ENCODE measurements at places on chromosomes 13 and 19. TPM values are rescaled to one million over a fixed set of nuclear protein-coding genes. Genes with fewer than 3 reads are reported as not detected.
A peak's percentile ranks its signal among the peaks of the same experiment; 100 is the strongest.

DNA sequence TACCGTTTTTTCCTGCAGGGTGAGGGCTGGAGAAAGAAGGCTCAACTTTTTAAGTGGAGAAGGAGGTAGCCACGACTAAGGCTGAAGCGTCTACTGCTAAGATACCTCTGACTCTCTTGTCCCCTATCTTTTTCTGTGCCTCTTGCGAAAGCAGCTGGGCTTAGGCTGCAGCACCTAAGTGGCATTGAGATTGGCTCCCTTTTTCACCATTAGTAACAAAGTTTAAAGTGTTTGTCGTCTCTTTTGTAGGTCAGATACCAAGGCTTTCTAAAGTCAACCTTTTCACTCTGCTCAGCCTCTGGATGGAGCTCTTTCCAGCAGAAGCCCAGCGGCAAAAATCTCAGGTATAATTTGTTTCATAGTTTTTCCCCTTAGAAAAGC is 887 bp downstream of the CDADC1 start:
- ATAC-seq: no peak

DNA sequence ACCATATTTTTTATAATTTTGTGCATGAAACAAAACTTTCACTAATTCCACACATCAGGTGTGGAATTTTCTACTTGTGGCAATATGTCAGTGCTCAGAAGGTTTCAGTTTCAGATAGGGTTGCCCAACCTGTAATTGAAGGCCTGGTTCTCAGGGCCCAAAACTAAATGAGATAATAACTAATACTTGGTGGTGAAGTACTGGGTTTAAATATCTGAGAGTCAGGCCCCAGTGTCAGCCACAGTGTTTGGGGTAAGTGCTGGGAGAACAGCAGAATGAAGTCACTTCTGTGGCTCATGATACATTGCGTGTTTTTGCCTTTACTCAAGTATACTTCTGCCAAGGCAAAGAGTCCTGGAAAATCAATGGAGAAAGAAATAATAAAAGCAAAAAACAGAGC is 5.6 kb downstream of the SAFB start:
- ATAC-seq: peak; percentile 38

Gene TMEM59L
- not detected for total RNA-seq

DNA sequence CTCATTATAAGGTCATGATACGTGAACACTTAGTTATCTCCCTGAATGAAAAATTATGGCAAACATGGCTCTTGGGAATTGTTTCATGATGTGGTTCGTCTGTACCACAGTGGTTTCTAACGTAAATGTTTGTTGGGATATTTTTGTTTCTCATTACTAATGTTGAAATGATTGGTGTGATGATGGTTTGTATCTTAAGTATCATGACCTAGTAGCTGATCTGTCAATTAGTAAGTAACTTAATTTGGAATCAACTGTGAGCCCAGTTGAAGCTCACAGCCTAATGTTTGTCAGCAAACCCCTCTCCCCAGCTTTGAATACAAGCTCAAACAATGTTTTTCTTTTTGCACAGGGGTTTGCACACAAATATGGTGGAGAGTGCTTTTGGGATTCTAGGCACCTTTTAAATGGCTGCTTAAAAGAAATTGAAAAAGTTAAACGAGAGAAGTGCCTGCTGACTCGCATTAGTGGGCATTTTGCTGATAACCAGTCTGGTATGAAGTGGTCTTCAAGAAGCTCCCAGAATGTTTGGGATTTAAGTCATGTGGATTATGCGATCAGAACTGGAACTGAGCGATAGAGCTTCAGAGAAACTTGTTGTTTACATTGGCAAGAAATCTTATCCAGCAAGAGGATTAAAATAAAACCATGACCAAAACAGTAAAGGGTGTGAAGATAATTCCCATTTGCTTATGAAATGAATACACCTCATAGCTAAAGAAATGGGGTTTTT is 68.2 kb downstream of the LMO7 start:
- ATAC-seq: no peak

- ATAC-seq: no peak
These were observed 16.9 kb downstream of the KCTD15 start for GRCh38 chr19:33813391-33814101.

- ATAC-seq: no peak
These were observed 190.3 kb downstream of the STK24 start for GRCh38 chr13:98386637-98387036.

Gene PGLYRP2
- total RNA-seq: not detected

Gene CABP5
- total RNA-seq: not detected

Gene CYP2B6
- total RNA-seq: not detected

DNA sequence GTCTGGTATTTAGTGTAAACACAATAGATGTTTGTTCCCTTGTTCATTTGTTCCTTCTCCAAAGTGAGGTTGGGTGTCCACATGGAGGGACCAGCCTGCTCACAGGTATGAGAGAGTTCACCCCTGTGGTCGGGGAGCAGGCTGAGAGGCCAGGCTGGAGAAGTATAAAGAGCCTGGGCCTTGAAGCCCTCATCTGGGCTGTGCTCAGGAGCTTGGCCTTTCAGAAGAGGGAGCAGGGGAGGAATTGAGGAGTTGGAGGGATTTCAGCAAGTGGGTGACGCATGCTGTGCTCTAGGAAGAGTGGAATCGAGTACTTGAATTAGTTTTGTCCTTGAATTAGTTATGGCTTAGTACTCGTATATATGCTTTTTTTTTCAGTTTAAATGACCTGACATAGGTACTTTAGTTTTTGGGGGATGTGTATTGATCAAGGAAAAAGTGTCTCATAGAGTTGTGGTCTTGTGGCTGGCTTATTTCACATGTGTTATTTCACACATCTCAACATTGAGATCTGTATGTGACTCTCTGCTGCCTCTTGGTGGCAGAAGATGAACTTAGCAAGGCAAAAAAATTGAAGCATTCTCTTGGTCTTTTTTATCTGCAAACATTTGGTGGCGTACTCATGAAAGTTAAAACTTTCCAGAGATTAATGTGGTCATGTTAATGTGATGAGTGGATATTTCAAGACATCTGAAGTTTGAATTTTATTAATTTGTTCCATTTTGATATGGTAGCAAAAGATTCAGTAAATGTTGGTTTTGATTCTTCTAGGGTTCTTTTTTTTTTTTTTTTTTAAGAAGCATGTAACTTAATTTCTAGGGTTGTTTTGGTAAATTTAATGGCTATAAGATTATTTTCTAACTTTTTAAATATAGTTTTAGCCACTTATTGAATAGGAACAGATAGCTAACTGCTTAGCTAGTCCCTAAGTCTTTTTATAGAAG is 54.3 kb downstream of the SLAIN1 start:
- peak; percentile 88 for ATAC-seq

- ATAC-seq: no peak
These were observed 380.7 kb downstream of the SLITRK5 start for GRCh38 chr13:88051746-88052482.

GRCh38 chr13:98443329-98443728 is 133.6 kb downstream of the STK24 start:
- no peak for ATAC-seq

Gene TBXA2R
- 0.32 TPM for total RNA-seq

DNA sequence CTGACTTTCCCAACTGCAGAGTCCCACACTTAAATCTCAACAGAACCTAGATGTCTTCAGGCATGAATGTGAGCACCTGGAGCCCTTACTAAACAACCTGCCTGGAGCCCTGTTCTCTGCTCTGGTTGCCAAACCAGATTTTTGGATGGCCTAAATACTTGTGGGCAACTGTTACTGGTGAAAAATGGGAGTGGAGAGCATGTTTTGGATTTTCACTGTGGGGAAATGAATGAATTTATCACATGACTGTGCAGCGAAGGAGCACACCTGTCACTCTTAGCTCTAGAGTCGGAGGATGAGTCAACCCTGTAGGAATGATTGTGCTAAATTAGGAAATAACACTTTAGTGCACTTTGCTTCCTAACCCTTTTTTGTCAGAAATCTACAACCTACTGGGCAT is 30.3 kb downstream of the SHISA2 start:
- no peak for ATAC-seq

Gene FGF9
- not detected for total RNA-seq

DNA sequence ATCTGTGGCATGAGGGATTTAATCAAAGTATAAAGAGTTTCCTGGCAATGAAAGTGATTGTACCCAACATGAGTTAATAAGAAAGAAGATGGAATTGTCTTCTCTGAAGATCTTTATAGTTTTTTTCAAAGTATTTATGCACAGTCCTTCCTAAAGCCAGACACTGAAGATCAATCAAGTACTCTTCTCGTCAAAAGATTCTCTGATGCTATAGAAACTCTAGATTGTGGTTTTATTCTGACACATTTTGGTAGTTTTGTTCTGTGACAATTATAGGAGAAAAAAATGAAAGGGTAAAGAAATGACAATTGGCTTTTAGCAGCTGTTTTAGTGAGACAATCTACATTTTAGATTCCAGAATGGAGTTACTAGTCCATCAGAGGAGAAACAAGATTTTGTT is 10.4 kb upstream of the ENOX1 start:
- ATAC-seq: peak; percentile 65

- no peak for ATAC-seq
These were observed 45.0 kb downstream of the FLT3 start for GRCh38 chr13:28055357-28055756.

GRCh38 chr19:17775245-17775927 is 19.6 kb upstream of the B3GNT3 start:
- no peak for ATAC-seq

GRCh38 chr13:50948601-50949000 is 39.0 kb downstream of the RNASEH2B start:
- no peak for ATAC-seq

DNA sequence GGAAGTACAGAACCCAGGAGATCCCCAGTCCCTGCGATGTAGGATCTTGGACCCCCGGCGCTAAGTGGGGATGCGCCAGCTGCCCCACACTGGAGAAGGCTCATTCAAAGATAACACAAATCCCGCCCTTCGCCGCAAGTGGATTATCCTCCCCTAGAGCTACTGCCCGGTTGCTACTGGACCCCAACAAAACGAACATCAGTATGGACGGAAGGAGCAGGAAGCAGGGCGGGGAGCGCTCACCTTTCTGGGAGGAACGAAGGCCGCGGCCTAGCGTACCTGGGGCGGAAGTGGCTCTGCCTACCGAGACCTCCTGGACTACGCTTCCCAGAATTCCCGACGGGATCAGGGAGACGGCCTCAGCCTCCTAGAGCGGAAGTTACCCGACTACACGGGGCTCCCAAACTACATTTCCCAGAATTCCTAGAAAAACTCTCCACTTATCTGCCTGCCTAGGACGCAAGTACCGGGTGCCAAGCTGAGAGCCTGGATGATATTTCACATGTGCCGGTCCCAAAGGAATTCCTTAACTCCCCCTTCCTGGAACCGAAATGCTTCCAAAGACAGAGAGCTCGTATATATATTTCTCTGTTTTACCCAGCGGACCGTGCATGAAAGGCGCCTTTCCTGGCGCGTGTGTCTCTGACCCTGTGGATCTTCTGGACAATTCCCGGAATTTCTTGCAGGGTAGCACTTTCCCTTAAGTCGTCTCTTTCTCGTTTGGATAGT is at the start of gene ZNF112:
Gene ZNF112, minus strand, starts transcription at position 298 of the 729 bp plus-strand sequence. CDS start 16,141 bp downstream, outside the sequence.
- ATAC-seq: no peak

DNA sequence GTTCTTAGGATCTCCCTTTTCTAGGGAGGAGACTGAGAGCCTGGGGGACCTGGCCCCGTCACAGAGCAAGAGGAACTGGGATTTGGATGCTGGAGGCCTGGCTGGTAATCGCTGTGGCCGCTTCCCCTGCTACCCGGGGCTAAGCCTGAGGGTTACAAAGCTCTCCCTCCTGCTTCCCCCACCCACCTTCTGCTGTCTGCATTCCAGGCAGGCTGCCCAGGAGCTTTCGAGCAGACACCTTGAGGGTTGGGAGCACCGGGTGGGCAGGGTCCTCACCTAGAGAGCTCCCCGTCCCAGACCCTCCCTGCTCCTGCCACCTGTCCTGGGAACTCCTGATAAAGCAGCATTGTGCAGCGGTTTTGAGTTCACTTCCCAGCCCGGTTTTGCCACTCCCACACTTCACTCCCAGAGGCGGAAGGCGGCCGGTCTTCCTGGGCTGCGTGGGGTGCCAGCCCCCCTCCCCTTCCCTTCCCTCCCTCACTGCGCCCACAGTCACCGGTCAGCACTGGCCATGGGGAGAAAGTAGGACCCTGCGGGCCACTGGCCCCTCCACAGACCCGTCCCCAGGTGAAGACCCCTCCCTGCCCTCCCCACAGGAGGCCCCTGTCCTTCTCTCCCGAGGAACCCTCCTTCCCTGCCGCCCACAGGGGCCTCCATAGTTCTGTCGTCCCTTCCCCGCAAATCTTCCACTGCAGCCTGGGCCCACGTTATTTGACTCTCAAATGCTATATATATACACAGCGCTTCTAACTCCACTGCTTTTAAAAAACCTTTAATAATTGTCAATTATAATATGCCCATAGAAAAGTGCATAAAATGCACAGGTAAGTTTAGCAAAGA is 8.1 kb downstream of the PAK4 start:
- no peak for ATAC-seq

Gene CGB5
- not detected for total RNA-seq

Gene RBM42
- total RNA-seq: 95.6 TPM

Gene CGB1
- not detected for total RNA-seq

Gene PNMA8C
- total RNA-seq: not detected

Gene GGN
- not detected for total RNA-seq

GRCh38 chr19:55688422-55689218 is 13.6 kb downstream of the EPN1 start:
- no peak for ATAC-seq

- no peak for ATAC-seq
These were observed 6.0 kb upstream of the ZNF765 start for GRCh38 chr19:53388904-53389303.

- no peak for ATAC-seq
These were observed 27.0 kb downstream of the ARID3A start for GRCh38 chr19:952680-953444.

Gene FCAR
- not detected for total RNA-seq

Gene CYP4F3
- 0.95 TPM for total RNA-seq

Gene CDC42EP5
- not detected for total RNA-seq

Gene ZNF708
- total RNA-seq: 11.8 TPM

Gene FSD1
- total RNA-seq: 8.3 TPM

Gene FGF14
- not detected for total RNA-seq

Gene F7
- total RNA-seq: 0.40 TPM

Data from activated T-helper 17 cell treated with anti-CD3 and anti-CD28 coated beads, Interleukin-2, amount 50 U/mL, for 72 hours (primary cell).